ENCODE measurements at places on chromosomes 2 and 18. TPM values are rescaled to one million over a fixed set of nuclear protein-coding genes. Genes with fewer than 3 reads are reported as not detected.

GRCh38 chr2:9972621-9973479 lies 21.4 kb downstream of the GRHL1 start:
- no peaks in the 10 kb centered on the region for H3K36me3 ChIP-seq
- DNase-seq = no peak
- H3K4me1 ChIP-seq = peaks cover 21% of the 10 kb centered on the region
- no peak overlapping the region for H3K4me3 ChIP-seq
- no peak overlapping the region for H3K27ac ChIP-seq

- peaks cover 6% of the 10 kb centered on the region for H3K4me1 ChIP-seq
- H3K27me3 ChIP-seq = no peaks in the 10 kb centered on the region
- no peak for DNase-seq
- peak overlapping the region; percentile 24 for H3K27ac ChIP-seq
- no peaks in the 10 kb centered on the region for H3K36me3 ChIP-seq
These were observed 34.3 kb downstream of the CRACDL start for GRCh38 chr2:98901702-98902101.

DNA sequence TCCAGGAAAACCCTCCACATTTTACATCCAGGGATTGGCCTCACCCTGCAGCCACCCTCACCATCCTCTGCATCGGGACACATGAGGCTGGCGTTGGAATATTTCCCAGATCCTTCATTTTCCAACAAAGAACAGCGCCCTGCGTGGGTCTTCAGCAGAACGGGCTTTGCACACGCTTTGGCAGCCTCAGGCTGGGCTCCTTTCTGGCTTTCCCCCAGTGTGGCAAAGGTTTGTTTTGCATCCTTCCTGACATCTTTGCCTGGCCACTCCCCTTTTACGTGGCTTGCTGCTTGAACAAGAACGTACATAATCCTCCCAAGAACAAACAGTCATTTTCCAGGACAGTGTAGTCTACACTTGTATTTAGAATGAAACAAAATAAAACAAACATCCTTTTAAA lies 25.6 kb upstream of the GREB1 start:
- H3K27ac ChIP-seq = no peak overlapping the region
- peaks cover 9% of the 10 kb centered on the region for H3K36me3 ChIP-seq
- no peak for DNase-seq
- no peak overlapping the region for H3K4me3 ChIP-seq
- no peaks in the 10 kb centered on the region for H3K27me3 ChIP-seq
- peaks cover 62% of the 10 kb centered on the region for H3K4me1 ChIP-seq

DNA sequence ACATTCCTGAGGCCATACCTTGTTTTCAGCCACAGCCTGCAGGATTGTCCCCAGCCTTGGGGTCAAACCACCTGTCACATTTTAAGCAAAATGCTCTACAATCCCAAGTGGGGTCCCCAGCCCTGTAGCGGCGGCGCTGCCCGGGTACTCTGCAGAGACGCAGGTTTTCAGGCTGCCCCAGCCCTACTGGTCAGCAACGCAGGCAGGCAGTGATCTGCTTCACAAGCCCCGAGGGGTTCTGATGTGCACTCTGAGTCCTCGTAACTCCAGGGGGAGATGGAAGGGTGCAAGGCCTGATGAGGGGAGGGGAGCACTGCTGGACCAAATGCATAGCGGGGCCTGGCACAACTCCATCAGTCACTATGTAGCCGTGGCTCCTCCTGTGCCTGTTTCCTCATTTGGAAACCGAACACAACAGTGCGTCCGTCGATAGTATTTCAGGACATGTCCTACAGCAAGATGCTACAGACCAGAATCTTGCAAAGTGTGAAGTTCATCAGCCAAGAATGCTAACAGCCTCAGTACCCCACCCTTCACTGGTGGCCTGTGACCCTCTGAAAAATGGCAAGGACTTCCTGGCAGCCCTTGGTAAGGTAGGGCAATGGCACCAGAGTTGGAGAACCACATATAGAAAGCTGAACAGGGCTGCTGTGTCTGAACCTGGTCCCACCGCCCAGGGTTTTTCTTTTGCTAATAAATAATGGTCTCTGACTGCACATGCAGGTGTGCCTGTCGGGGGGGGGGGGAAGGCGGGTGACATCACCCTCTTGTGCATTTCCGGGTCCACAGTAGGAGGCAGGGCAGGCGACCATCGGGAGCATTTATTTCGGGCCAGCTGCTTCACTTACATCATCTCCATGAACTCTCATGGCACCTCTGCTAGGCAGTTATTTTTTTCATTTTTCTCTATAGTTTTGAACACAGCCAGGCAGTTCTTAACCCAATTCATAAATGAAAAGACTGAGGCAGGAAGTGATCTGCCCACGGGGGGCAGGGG lies 50.6 kb upstream of the TFCP2L1 start:
- no peaks in the 10 kb centered on the region for H3K27me3 ChIP-seq
- no peak overlapping the region for H3K27ac ChIP-seq
- H3K4me3 ChIP-seq = no peak overlapping the region
- H3K4me1 ChIP-seq = no peaks in the 10 kb centered on the region
- H3K36me3 ChIP-seq = peaks cover 13% of the 10 kb centered on the region

The RAB27B gene
- total RNA-seq = 0.44 TPM
